Stimulated activated CD8-positive, alpha-beta memory T cell treated with anti-CD3 and anti-CD28 coated beads, Interleukin-7, amount 100 ng/mL, for 48 hours (primary cell): ENCODE measurements at places on chromosomes 13 and 19.

- no peak for DNase-seq
Measured at GRCh38 chr19:3923912-3924311, 9.0 kb upstream of the NMRK2 start.

GRCh38 chr19:32936065-32936464, 35.7 kb downstream of the CEP89 start:
- DNase-seq, result no peak

DNA sequence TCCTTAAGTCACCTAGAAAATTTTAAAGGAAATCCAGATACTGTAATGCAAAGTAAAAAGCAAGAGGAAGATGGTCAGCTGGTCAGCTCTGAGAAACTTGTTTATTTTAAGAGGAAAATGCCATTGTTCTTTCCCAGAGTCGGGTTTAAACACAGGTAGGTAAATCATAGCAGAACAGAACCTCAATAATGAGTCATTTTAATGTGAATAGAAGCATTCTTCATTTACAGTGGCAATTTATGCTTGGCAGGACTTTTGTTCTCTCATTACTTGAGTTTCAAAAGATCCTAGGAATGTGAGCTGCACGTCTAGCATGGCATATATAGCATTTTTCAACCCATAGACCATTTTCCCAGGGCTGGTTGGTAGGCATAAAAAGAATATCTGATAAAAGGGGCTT, 132.3 kb downstream of the LIG4 start:
- DNase-seq, result no peak

- no peak for DNase-seq
Measured at GRCh38 chr19:31254180-31254551, 95.1 kb downstream of the TSHZ3 start.

DNA sequence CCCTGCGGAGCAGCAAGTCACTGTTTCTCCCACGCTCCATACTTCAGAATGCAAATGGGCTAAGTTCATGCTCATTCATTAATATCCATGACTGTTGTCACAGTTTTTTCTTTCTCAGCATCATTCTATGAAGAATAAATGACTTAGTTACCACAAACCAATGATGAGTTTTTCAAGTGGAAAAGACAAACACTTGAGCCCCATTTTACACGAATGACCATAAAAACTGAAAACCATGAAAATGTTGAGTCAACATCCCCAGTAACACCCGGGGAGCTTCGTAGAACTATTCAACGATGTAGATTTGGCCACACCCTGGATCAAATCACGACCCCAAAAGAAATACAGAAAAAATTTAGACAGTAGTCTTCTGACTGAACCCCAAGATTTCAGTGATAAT, 99.8 kb upstream of the GJB6 start:
- DNase-seq, result no peak

- no peak for DNase-seq
Measured at GRCh38 chr19:38617283-38617763, 430 bp downstream of the MAP4K1 start.

- no peak for DNase-seq
Measured at GRCh38 chr13:41974262-41974900, 13.5 kb upstream of the VWA8 start.

DNA sequence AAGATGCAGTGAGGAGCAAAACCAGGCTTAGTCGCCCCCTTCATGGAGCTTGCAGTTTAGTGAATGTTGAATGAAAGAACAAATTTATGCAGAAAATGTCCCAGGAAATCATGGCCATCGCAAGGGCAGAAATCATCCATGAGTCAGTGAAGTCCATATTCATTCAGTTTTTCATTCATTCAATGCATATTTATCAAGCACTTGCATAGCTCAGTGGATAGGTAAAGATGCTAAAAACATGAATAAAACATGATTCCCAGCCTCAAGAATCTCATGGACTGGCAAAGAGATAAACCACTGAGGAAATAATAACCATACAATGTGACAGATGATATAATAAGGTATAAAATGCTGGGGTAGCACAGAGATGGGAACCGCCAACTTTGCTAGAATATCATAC, 58.8 kb downstream of the HSPH1 start:
- DNase-seq, result no peak

DNA sequence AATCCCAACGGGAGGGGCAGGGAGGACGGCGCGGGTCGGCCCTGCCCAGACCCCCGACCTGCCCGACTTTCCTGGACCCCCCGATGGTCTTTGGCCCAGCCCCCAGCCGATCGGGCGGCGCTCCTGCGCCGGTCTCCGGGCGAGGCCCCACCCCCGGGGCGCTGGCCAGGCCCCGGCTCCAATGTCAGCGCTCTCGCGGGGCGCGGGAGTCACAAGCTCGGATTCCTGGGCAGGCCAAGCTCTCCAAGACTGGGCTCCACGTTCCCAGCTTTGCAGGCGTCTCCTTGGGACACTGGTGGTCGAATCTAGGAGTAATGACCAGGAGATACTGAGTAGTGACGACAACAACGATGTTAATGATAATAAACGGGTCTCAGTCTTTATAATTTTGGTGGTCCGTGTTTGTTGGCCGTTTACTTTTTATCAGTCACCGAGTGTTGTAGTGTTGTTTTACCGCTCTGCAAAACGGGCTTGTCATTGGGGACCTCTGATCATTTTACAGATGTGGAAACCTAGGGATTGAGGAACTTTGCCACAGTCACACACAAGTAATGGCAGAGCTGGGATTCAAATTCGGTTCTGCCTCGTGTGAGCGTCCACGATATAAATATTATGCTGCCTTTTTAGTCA, 545 bp downstream of the RAD23A start:
- peak; percentile 47 for DNase-seq

- DNase-seq, result no peak
Measured at GRCh38 chr19:51375504-51376221, 3.2 kb upstream of the NKG7 start.

DNA sequence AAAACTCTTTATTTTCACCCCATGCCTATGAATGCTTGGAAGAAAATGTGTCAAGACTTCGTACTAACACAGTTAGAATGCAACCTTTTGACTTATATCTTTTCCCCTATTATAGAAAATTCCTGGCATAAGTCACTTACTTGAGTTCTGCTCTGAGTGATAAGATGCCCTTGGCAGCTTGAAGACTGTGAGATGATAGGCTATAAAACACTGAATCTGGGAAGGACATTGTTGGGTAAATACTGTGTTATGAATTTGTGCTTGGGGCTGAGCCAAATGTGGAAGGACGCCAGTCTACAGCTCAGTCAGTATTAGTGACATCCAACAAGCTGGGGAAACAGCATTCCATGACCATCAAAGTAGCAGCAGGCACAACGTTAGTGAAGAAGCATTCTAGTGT, 368.0 kb upstream of the SGCG start:
- no peak for DNase-seq

GRCh38 chr19:30968210-30968609, 381.0 kb downstream of the TSHZ3 start:
- DNase-seq, result no peak

- no peak for DNase-seq
Measured at GRCh38 chr13:103066079-103066780, at the start of gene SLC10A2. Gene SLC10A2 (minus strand): TSS chr13:103066417. CDS start chr13:103066249, 168 bp downstream.

DNA sequence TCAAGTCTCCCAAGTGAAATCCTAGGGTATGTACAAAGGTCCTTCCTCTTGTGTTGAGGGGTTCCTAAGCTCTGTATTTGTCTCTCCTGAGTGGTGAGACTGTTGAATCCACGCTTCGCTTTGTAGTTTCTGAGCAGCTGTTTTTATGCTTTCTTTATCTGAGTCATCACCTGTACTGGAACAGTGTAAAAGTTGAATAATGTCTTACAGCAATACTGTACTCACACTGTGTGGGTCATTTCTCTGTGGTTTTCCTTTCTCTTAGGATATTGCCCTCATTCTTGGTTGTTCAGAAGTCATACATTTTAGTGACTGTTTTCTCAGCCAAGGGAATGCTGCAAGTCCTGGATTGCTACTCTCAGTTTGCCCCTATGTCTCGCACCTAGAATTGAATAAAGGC, 1596.6 kb downstream of the SLITRK5 start:
- DNase-seq, result no peak

DNA sequence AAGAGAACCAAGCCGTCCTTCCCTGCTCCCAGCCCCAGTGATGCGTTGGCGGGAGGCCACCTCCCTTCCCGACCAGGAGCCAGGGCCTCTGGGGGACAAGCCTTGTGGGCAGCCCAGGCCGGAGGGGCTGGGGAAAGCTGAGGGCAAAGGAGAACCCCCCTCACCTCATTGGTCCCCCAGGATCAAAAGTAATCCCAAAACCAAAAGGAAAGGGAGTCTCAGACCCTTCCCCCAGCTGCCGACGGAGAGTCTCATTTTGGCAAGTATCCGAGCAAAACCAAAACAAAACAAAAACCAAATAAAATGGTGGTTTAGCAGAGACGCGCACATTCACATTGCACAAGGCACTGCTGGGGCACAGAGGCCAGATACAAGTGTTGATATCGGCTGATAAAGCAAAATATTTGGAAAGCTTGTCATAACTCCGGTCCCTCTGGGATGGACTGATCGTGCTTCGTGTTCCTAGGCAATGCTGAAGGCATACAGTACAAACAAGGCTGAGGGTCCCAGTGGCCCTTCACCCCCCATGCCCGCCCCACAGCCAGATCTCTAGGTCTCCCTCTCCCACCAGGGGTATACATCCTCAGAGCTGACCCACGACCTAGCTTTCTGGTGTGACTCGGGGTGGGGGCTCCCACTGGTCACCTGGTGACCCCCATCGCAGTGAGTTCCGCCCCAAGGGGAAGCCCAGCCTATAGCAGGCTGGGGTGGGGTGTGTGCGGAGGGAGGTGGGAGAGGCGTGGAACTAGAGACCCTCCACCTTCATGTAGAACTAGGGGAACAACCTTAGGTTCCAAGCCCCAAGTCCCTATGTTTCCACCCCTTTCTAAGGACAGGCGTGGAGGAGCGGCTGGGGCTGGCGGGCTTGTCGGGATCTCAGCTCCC, 2.1 kb downstream of the CEBPA start:
- DNase-seq, result no peak

GRCh38 chr13:90177512-90177911, 1170.0 kb upstream of the MIR17HG start:
- no peak for DNase-seq

GRCh38 chr13:59623206-59623915, 540.4 kb downstream of the DIAPH3 start:
- DNase-seq, result no peak

GRCh38 chr19:3113100-3114017, 19.2 kb downstream of the GNA11 start:
- no peak for DNase-seq

DNA sequence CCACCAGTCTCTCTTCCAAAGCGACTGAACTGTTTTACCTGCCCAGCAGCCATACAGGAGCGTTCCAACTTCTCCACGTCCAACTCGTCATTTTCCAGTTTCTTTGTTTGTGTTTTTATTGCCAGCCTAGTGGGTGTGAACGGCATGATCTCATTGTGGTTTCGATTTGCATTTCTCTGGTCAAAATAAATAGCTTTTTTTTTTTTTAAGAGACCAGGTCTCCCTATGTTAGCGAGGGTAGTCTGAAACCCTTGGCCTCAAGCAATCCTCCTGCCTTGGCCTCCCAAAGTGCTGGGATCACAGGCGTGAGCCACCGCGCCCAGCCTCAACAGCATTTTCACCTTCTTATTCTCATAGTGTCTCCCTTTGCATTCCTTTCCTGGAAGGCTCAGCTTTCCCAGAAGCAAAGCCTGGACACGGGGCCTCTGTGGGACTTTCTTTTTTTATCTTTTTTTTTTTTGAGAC, 4.2 kb upstream of the JSRP1 start:
- no peak for DNase-seq

- DNase-seq, result no peak
Measured at GRCh38 chr13:34808649-34809048, 133.4 kb upstream of the NBEA start.

GRCh38 chr13:46894568-46894967, 2.3 kb downstream of the HTR2A start:
- DNase-seq, result no peak

DNA sequence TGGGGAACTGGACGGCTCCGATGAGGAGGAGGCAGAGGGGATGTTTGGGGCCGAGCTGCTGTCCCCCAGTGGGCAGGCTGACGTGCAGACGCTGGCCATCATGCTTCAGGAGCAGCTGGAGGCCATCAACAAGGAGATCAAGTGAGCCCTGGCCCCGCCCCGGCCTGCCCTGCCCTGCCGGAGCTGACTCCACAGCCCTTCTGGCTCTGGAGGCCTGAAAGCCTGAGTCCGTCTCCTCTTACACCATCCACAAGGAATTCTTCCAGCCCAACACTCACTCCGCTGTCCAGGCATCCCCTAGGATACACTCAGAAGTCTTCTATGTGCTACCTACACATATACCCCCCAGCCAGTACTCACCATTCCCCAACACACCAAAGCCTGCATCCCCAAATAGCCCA, 17.4 kb downstream of the PPFIA3 start:
- no peak for DNase-seq
